ENCODE measurements at places on chromosomes 12 and 14. TPM values are rescaled to one million over a fixed set of nuclear protein-coding genes. Genes with fewer than 3 reads are reported as not detected.

GRCh38 chr12:75564398-75564797, 53.0 kb upstream of the KRR1 start:
- DNase-seq: no peak

DNA sequence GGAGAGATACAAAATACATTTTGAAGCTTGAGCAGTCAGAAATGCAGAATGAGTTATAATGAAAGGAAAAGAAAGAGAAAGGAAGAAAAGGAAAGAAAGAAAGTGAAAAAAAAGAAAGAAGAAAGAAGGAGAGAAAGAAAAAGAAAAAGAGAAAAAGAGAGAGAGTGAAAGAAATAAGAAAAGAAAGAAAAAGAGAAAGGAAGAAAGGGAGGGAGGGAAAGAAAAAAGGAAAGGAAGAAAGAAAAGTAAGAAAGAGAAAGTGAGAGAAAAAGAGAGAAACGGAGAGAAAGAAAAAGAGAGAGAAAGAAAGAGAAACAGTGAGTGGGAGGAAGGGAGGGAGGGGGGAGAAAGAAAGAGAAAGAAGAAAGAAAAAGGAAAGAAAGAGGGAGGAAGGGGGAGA, 549.9 kb downstream of the GALC start:
- no peak for DNase-seq

Gene MYO1H
- total RNA-seq: not detected

Gene MDGA2
- not detected for total RNA-seq

DNA sequence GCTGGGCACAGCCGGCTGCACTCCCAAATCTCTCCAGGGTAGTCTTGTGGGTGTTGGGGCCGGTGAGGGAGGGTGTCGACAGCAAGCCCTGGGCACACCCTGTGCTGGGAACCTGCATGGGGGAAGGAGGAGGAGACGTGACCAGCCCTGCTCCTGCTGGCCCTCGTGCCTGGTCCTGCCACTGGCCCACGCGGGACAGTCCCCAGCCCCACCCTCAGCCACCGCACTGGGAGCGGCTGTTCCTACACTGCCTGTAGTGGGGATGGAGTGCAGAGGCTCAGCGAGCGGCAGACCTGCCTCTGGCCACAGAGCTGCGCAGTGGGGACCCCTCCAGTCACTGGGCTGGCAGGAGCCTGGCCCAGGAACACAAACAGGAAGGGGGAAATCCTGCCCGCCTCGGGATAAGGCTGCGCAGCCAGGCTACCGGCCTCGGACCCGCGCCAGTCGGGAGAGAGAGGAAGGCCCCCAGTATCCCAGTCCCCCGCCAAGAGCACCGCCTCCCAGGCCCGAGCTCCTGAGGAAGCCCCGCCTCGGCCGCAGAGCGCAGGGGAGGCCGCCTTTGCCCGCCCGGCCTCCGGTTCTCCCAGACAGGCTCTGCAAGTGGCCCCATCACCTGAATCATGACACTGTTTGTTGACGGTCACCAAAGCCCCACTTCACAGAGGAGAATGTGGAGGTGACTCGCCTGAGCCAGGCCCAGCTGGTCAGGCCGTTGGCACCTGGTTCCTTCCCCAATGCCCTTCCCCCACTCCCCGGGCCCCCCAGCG, 10.6 kb downstream of the AHNAK2 start:
- DNase-seq: no peak

Gene TAS2R13
- 1.5 TPM for total RNA-seq

DNA sequence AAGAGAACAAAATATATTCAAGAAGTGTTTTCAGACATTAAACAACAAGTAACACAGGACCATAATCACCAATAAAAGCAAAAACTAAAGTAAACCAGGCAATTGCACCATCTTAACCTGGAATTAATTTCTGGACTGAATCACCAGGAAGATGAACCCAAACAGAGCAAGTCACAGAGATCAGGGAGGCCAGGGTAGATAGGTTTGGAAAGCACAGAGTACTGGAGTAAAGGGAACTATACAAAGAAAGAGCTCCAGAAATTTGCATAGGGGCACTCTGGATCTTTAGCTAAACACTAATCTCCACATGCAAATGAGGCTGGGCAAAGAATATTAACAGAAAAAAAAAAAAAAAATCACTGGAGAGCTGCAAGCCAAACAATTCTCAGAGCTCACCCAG, 84.7 kb downstream of the NUAK1 start:
- peak; percentile 9 for DNase-seq

DNA sequence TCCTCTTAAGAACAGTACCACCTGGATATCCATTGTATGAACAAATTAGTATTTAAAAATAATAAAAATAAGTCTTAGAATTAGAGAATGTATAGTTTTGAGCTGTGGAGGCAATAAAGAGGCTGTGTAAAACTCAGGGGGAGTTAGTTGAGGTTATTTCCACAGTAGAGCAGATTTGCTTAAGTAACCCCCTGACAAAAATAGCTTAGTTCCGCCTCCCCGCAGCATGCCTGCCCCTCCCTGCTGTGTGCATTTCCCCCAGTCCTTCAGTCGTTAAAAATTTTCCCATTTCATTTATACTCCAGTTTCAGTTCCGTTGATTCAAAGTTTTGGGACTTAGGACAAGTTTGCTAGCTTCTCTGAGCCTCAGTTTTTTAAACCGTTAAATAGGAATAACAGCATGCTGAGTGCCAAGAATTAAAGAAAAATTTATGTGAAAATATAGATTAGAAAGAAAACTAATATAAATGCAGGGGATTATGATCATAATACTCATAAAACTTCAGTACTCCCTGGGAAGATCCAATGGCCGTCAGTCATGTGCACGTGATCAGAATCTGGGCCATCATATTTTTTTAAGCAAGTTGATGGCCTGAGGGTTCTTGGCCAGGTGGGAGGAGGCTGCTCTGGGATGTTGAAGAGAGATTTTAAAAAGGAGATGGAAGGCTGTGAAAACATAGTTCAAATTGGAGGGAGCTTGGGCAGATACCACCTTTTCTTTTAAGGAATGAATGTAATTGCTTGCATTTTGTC, 14.5 kb upstream of the SLC38A2 start:
- peak; percentile 94 for DNase-seq

- DNase-seq: no peak
These were observed 207.7 kb downstream of the CACNA1C start for GRCh38 chr12:2260441-2260840.

Gene FGF23
- total RNA-seq: not detected

DNA sequence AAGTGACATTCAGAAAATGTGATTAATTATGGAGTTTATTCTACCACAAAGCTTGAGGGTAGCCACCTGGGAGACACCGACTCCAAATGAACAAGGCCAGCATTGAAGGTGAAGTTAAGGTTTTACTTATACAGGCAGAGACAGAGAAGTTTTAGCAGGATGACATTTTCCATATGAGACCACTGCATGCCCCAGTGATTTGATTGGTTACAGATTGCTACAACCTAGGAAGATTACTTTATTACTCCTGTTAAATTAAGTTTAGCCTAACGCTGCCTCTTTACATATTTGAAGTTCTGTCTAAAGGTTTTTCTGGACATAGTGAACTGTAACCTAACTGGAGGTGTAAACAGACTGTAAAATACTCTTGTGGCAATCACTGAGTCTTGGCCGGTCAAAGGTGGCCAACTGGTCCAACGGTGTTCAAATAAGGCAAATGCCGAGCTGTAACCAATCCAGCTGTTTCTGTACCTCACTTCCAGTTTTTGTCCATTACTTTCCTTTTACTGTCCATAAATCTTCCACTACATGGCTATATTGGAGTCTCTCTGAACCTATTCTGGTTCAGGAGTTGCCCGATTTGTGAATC, 57.2 kb downstream of the RIN3 start:
- no peak for DNase-seq

DNA sequence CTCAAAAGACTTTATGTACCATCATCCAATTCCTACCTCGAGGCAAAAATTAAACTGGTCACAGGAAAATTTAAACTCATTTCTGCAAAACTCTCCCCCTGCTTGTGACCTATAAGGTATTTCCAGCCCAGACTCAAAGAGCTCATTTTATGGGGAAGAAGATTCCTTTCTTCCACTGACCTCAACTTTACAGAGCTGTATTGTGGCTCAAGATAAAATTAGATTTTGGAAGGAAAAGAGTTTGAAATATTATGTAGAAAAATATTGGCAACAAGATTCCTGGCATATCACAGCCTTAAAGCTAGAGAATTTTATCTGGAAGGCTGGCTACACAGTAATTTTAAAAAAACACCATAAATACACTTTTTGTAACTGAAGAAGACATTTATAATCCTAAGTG, 91.7 kb downstream of the STXBP6 start:
- DNase-seq: no peak

DNA sequence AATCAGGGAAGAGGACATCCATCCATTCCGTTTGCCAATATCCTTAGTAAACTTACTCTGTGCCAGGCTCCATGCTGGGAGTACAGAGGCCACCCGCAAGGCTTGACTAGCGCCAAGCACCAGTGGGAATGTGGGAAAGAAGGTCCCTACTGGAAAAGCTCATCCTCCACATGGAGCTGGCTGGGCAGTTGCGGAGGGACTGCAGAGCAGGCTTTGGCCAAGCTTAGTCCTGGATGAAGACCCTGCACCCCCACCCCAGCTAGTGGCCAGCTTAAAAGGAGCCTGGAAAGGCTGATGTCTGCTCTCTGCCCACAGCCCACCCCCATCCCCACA, 22.4 kb upstream of the EIF2B2 start:
- peak; percentile 80 for DNase-seq

- no peak for DNase-seq
These were observed 10.7 kb downstream of the KANSL2 start for GRCh38 chr12:48671231-48671856.

GRCh38 chr12:103962493-103962892, 3.2 kb upstream of the TDG start:
- DNase-seq: no peak

GRCh38 chr14:41609704-41610183, 3.1 kb downstream of the LRFN5 start:
- peak; percentile 95 for DNase-seq

DNA sequence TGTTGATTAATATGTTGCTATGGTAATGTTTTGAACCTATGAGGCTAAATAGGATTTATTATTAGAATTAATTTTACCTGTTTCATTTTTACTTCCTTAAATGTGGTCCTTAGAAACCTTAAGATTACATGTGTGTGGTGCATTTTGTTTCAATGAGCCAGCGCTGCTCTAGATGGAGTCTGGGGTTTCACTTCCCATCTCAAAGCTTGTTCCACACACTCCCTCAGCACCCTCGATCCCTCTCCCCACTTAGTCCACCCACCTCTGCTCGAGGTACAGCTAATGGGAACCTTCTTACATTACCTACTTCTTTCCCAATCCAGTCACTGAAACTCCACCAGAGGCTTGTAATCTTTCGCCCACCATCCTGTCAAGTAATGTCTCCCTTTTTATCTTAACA, 205.2 kb downstream of the PAX9 start:
- no peak for DNase-seq

GRCh38 chr12:24845615-24846014, 103.3 kb downstream of the BCAT1 start:
- no peak for DNase-seq

DNA sequence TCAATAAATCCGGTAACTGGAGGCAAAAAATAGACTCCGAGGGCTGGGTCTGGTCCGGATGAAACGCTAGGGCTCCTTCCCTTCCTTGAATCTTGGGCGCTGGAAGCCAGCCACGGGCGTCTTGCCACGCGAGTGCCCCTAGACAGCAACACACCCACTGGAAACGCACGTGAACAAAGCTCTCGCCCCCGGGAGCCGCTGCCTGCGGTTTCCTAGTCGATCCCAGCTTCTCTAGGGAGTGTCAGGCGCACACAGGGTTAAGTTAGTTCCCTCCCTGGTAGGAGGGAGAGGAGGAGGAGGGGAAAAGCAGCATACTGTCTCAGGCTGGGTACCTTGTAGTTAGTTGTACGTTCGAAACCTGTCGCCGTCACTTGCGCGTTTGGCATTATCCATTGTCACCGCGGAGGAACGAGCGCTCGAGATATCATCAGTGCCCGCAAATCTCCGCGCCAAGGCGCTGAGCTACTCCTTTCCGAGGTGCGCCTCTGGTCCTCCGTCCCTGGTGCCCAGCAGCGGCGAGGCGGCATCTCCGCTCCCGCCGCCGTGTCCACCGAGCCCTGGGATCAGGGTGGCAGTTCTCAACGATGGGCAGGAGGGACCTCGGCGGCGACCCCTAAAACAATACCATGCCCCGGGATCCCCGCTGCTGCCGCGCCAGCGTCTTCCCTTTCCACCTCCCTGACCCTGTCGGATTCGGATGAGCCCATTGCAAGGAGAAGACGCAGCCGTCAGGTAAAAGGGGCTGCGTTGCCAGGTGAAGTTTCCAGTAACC, at the start of gene FLRT2:
Gene FLRT2, plus strand, starts transcription at position 342 of the 772 bp plus-strand sequence. CDS start 91,371 bp downstream, outside the sequence.
- peak; percentile 88 for DNase-seq

Gene COX8C
- total RNA-seq: not detected

Gene COCH
- total RNA-seq: 87.6 TPM

GRCh38 chr14:75363570-75364227, 64.1 kb upstream of the JDP2 start:
- no peak for DNase-seq

- no peak for DNase-seq
These were observed 42.2 kb downstream of the EP400 start for GRCh38 chr12:131991816-131992430.

GRCh38 chr12:126139355-126139754, 1074.1 kb downstream of the AACS start:
- no peak for DNase-seq

GRCh38 chr12:727321-727720, 25.1 kb upstream of the WNK1 start:
- no peak for DNase-seq

Gene GCN1
- total RNA-seq: 129 TPM

- no peak for DNase-seq
These were observed 5.1 kb downstream of the C12orf56 start for GRCh38 chr12:64385468-64385867.

Gene ALG10B
- 13.8 TPM for total RNA-seq

Gene KRT78
- total RNA-seq: not detected

GRCh38 chr12:116257826-116258225, 19.7 kb downstream of the MED13L start:
- DNase-seq: no peak

Gene CIPC
- total RNA-seq: 31.1 TPM

GRCh38 chr14:102131741-102132140, 8.0 kb upstream of the WDR20 start:
- no peak for DNase-seq

Gene ESPL1
- total RNA-seq: 99.1 TPM

Gene CLEC9A
- not detected for total RNA-seq

DNA sequence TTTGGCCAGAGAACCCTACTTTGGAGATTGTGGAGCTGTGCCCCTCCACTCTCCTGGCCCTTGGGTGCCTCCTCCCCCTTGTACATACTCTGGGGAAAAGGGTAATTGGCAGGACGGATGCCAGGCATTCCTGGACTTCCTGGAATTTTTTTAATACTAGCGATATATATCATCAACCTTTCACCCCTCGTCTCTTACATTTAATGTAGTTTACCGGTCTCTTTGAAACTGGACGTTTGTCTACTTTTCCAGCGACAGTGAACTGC, 767 bp upstream of the CRY1 start:
- DNase-seq: no peak

GRCh38 chr14:71739273-71739990, 192.8 kb upstream of the RGS6 start:
- peak; percentile 87 for DNase-seq

- DNase-seq: peak; percentile 77
These were observed 7.6 kb downstream of the ISCA2 start for GRCh38 chr14:74501135-74501614.

Data from A673 (cell line).